ENCODE measurements at places on chromosomes 5 and 9. TPM values are rescaled to one million over a fixed set of nuclear protein-coding genes. Genes with fewer than 3 reads are reported as not detected.

GRCh38 chr9:113644321-113644720 lies 180.8 kb downstream of the RGS3 start:
- no peaks in the 10 kb centered on the region for H3K36me3 ChIP-seq
- H3K4me1 ChIP-seq, result peaks cover 4% of the 10 kb centered on the region
- H3K4me3 ChIP-seq, result no peak overlapping the region
- H3K27me3 ChIP-seq, result peaks cover 2% of the 10 kb centered on the region
- no peak for DNase-seq

GRCh38 chr5:151448038-151448985 lies 909 bp downstream of the SLC36A1 start:
- DNase-seq, result no peak
- H3K4me3 ChIP-seq, result peak overlapping the region; percentile 94
- H3K27ac ChIP-seq, result peak overlapping the region; percentile 72
- peaks cover 28% of the 10 kb centered on the region for H3K4me1 ChIP-seq
- H3K27me3 ChIP-seq, result peaks cover 6% of the 10 kb centered on the region
- H3K36me3 ChIP-seq, result no peaks in the 10 kb centered on the region

GRCh38 chr9:104971511-104971910 lies 43.6 kb upstream of the ABCA1 start:
- peaks cover 20% of the 10 kb centered on the region for H3K4me1 ChIP-seq
- DNase-seq, result no peak

DNA sequence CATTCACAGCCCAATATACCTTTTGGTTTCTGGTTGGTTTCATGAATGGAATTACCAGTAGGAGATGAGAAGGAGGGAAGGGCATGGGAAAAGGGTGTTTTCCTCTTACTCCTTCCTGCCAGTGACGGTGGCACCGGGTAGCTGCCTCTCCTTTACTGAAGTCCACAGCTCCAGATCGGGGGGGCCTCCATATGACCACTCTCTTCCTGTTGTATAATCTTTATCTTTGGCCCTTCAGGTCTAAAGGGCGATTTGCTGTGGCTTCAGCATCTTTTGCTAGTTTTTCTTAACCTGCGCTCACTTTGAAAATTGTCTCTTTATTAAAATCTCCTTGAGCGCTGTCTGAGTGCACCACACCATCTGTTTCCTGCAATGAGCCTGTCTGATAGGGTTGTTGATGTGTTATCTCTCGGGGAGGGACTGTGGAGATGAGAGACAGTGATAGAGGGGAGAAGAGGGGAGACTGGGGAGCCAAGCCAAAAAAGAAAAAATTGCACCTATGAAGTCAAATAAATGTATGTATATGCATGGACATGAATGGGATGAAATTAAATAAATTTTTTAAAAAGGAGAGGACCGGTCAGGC lies 449.3 kb upstream of the KLF4 start:
- H3K36me3 ChIP-seq, result no peaks in the 10 kb centered on the region
- no peak for DNase-seq
- H3K4me1 ChIP-seq, result no peaks in the 10 kb centered on the region
- H3K4me3 ChIP-seq, result no peak overlapping the region
- no peaks in the 10 kb centered on the region for H3K27me3 ChIP-seq
- H3K27ac ChIP-seq, result no peak overlapping the region

- no peak overlapping the region for H3K4me3 ChIP-seq
- no peak for DNase-seq
- no peaks in the 10 kb centered on the region for H3K36me3 ChIP-seq
Observed at GRCh38 chr9:3359048-3359692, 166.6 kb downstream of the RFX3 start.

DNA sequence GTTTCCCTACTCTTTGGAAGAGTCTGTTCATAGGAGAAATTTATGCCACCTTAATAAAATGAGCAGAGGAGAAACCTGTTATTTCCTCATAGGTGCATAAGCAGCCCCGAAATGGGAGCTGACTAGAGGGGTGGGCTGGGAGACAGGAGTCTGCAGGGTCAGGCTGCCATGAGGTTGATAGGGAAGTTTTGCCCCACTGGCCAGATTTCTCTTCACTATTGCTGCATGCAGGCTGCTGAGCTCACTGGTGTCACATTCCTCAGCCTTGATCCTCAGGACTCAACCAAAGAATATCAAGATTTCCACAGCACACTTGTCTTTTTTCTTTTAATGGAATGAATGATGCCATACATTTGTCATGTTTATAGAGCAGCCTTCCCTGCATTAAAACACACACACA lies 60.7 kb downstream of the BHMT start:
- no peak overlapping the region for H3K27ac ChIP-seq
- no peaks in the 10 kb centered on the region for H3K36me3 ChIP-seq
- no peak for DNase-seq
- no peaks in the 10 kb centered on the region for H3K27me3 ChIP-seq
- no peak overlapping the region for H3K4me3 ChIP-seq
- no peaks in the 10 kb centered on the region for H3K4me1 ChIP-seq

DNA sequence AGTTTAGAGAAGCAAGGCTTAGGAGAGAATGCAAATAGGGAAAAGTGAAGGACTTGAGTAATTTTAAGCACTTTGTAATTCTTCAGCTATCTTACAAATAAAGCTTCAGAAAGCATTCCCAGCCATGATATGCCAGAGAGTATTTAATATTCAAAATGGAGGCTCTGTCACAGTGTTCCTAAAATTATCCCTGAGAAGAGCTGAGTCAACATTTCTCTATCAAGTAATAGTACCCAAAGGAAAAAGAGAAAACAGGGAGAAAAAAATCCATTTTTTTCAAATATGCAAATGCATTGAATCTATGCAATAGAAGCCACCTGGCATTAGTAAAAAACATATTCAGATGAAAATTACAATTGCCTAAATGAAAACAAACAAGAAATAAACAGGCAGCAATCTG lies 392.6 kb upstream of the FAM174A start:
- H3K4me1 ChIP-seq, result no peaks in the 10 kb centered on the region
- H3K27me3 ChIP-seq, result no peaks in the 10 kb centered on the region
- H3K27ac ChIP-seq, result no peak overlapping the region
- no peak overlapping the region for H3K4me3 ChIP-seq
- no peaks in the 10 kb centered on the region for H3K36me3 ChIP-seq
- no peak for DNase-seq

GRCh38 chr5:53542926-53543325 lies 17.5 kb upstream of the NDUFS4 start:
- peaks cover 4% of the 10 kb centered on the region for H3K4me1 ChIP-seq
- no peak overlapping the region for H3K27ac ChIP-seq
- H3K36me3 ChIP-seq, result no peaks in the 10 kb centered on the region
- no peak for DNase-seq

DNA sequence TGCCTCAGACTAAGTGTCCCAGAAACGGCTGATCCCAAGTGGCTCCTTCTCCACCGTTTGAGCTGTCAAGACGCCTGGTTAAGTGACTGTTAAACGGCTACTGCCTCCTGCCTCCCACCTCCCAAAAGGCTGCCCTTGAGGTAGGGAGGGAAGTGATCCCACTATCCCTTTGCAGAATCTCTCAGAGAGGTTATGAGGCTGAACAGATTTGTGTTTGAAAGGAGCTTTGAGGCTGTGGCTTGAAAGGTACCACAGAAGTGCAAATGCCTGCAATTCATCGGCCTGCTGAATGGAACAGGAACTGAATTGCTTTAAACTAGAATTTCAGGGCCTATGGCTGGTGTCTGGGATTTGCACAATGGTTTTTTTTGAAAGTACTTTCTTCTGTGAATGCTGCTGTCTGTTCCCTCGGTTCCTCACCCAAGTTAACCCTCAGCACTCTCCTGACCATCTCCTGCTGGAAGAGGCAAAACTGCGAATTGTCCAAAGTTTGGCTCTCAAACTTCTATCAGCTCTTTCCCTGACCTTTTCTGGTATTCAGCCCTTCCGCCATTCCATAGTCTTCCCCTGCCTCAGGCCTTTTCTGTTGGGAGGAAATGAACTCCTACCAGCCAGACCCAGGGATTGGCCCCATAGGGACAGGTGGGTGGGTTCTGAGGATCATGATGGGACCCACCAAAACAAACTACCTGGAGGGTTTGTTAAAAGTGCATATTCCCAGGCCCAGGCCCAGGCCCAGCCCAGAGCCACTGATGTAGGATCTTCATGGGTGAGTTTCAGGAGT lies 453.3 kb downstream of the KDM4C start:
- no peaks in the 10 kb centered on the region for H3K36me3 ChIP-seq
- DNase-seq, result no peak
- H3K27me3 ChIP-seq, result peaks cover 7% of the 10 kb centered on the region
- H3K27ac ChIP-seq, result no peak overlapping the region

- H3K27ac ChIP-seq, result no peak overlapping the region
- H3K4me3 ChIP-seq, result no peak overlapping the region
- H3K27me3 ChIP-seq, result peaks cover 3% of the 10 kb centered on the region
- no peaks in the 10 kb centered on the region for H3K4me1 ChIP-seq
Observed at GRCh38 chr9:81116340-81117137, 572.8 kb downstream of the TLE1 start.

- no peak overlapping the region for H3K27ac ChIP-seq
- no peak overlapping the region for H3K4me3 ChIP-seq
- no peaks in the 10 kb centered on the region for H3K27me3 ChIP-seq
- H3K4me1 ChIP-seq, result peaks cover 6% of the 10 kb centered on the region
Observed at GRCh38 chr5:109191153-109191558, 218.6 kb downstream of the PJA2 start.

DNA sequence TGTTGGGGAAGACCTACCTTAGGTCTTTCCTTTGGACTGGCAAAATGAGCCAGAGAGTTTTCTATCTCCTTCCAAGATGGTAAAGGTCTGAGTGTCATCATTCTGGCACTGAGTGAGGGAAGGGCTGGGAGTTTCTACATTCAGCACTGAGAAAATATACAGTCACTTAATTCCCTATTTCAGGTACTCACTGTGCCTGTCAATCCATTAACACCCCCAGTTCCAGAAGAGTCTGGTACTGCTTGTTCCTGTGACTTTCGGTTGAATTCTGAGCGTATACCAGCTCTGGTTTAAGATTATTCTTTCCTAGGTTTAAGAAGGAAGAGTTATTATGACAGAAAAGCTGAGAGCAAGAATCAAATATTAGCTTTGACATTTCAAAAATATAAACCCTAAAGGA lies 68.4 kb downstream of the MTX3 start:
- H3K4me3 ChIP-seq, result no peak overlapping the region
- no peaks in the 10 kb centered on the region for H3K4me1 ChIP-seq
- peaks cover 36% of the 10 kb centered on the region for H3K27me3 ChIP-seq
- no peaks in the 10 kb centered on the region for H3K36me3 ChIP-seq
- no peak for DNase-seq

DNA sequence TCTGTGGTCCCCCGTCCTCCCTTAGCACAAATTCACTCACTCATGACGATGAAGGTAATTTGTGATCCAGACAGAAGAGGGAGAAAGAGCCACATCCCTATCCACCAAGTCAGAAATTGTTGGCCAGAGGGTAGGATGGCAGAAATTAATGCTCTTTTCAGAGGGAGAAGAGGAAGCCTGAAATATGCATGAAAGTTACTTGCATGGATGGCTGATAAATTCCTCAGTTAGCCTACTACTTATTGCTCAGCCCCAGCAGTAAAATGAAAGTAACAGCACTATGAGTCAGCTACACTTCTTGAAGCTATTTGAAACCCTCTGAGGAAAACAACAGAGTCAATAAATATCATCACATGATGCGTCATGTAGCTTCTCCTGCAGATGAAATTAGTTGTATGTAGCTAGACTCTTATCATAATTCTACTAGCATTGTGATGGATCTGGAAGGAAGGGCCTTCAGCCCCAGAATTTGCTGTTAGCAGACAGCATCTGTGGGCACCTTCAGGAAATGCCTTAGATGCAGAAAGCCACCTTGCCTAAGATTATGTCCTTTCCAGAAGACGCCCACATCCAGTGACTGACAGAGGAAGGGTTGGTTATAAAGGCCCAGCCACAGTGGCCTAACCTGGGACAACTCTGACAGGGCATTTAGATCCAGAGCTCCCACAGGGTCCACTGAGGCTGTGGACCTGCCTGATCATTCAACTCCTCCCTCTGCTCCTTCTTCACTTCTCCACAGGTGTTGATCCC lies 81.2 kb upstream of the CCDC112 start:
- DNase-seq, result peak; percentile 93
- H3K4me1 ChIP-seq, result peaks cover 12% of the 10 kb centered on the region
- H3K36me3 ChIP-seq, result no peaks in the 10 kb centered on the region

GRCh38 chr9:86591472-86591871 lies 237.3 kb upstream of the TUT7 start:
- no peaks in the 10 kb centered on the region for H3K27me3 ChIP-seq
- no peak overlapping the region for H3K27ac ChIP-seq
- H3K4me3 ChIP-seq, result no peak overlapping the region
- no peaks in the 10 kb centered on the region for H3K4me1 ChIP-seq
- H3K36me3 ChIP-seq, result no peaks in the 10 kb centered on the region

DNA sequence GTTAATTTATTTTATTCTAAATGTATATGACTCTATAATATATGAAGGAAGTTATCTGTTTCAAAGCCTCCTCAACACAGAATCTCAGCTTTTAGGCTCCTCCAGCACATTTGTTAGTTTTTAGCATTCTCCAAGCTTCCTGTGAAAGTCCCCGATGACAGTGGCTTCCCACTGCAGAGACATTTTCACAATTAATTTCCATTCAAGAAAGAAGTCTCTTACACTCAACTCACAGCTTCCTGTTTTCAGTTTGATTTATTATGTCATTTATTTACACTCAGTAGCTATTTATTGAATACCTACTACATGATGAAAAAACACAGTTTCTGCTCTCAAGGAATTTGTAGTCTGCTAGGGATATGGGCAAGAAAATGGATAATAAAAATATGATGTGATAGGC lies 2228.2 kb upstream of the WWC1 start:
- DNase-seq, result no peak
- H3K4me1 ChIP-seq, result no peaks in the 10 kb centered on the region
- H3K27me3 ChIP-seq, result no peaks in the 10 kb centered on the region

DNA sequence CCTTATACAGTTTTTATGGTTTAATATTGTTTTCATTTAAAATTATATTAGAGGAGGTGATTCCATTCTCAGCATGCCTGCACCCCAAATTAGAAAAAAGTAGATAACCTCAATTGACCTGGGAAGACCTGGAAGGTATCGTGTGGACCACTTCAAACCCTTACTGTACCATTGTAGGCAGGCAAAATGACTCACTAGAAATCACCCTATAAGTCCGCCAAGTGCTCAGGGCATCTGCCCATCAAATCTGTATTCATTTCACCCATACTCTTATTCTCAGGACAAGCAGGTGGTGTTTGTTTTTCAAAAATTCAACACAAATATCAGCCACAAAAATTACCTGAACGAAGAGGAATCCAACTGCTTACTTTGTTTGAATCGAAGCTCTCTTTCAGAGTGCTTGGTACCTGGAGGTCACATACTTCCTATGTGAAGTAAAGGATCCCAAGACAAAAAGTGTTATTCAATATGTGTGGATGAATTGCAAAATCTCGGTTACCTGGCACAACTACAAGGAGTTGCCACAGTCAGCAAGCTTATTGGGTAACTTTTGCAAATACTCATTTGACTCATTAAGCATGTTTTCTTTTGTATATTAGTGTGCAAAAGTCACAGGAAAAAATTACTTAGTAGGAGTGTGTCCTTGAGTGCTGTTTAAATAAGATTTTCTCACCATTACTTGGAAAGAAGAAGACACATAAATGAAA lies 216.2 kb downstream of the ENC1 start:
- no peak for DNase-seq
- H3K27me3 ChIP-seq, result no peaks in the 10 kb centered on the region
- no peak overlapping the region for H3K4me3 ChIP-seq
- H3K4me1 ChIP-seq, result no peaks in the 10 kb centered on the region

GRCh38 chr5:73179730-73180129 lies 6.7 kb downstream of the TMEM174 start:
- H3K4me1 ChIP-seq, result no peaks in the 10 kb centered on the region
- no peak for DNase-seq
- H3K36me3 ChIP-seq, result no peaks in the 10 kb centered on the region
- no peak overlapping the region for H3K4me3 ChIP-seq

The GABRA6 gene
- not detected for total RNA-seq

The AMACR gene
- total RNA-seq, result 15.3 TPM

The NCS1 gene
- total RNA-seq, result 43.0 TPM

The PCDHGA2 gene
- total RNA-seq, result 2.7 TPM

The PTPN3 gene
- total RNA-seq, result 2.9 TPM

The EIF4E1B gene
- not detected for total RNA-seq

The PCDHGB6 gene
- 8.0 TPM for total RNA-seq

The IL9 gene
- total RNA-seq, result not detected

The DMRT3 gene
- total RNA-seq, result not detected

The S100Z gene
- not detected for total RNA-seq
